ENCODE measurements at places on chromosomes 13 and 19. TPM values are rescaled to one million over a fixed set of nuclear protein-coding genes. Genes with fewer than 3 reads are reported as not detected.

GRCh38 chr19:4256563-4256962 lies 9.7 kb downstream of the YJU2 start:
- H3K4me1 ChIP-seq: no peaks in the 10 kb centered on the region
- no peak for DNase-seq
- H3K27me3 ChIP-seq: no peaks in the 10 kb centered on the region
- H3K36me3 ChIP-seq: peaks cover 96% of the 10 kb centered on the region
- no peak overlapping the region for H3K4me3 ChIP-seq

- peak within 1 kb of the TSS; percentile 99 for H3K27ac ChIP-seq
- DNase-seq: no peak
- H3K27me3 ChIP-seq: no peaks in the 10 kb centered on the region
- H3K4me3 ChIP-seq: peak within 1 kb of the TSS; percentile 90
- H3K4me1 ChIP-seq: peaks cover 50% of the 10 kb centered on the region
Measured at GRCh38 chr19:3062165-3063105, at the start of gene TLE5. Gene TLE5, minus strand, starts transcription at chr19:3062495. Its CDS starts 295 bp downstream, at chr19:3062200.

DNA sequence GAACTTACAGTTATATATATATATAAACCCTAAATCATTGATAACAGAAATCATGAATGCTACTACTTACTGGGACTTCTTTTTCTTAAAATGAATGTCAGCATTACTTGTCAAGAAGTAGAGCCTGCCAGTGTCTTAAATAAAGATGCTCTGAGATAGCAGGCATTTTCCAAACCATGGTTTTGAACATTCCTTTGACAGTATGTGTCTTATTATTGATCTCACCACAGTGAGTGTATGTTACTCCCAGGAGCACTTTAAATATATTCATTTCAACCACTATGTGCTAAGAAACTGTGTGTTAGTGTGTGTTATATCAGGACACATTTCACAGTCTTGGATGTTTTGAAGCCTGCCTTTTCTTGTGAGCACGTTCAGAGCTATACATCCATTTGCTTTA lies 28.2 kb downstream of the TNFRSF19 start:
- H3K4me1 ChIP-seq: no peaks in the 10 kb centered on the region
- DNase-seq: no peak
- no peaks in the 10 kb centered on the region for H3K36me3 ChIP-seq
- no peaks in the 10 kb centered on the region for H3K27me3 ChIP-seq
- no peak overlapping the region for H3K4me3 ChIP-seq
- H3K27ac ChIP-seq: no peak overlapping the region

- H3K27me3 ChIP-seq: no peaks in the 10 kb centered on the region
- H3K4me3 ChIP-seq: no peak overlapping the region
- H3K36me3 ChIP-seq: no peaks in the 10 kb centered on the region
- H3K4me1 ChIP-seq: peaks cover 58% of the 10 kb centered on the region
- H3K27ac ChIP-seq: peak overlapping the region; percentile 16
- no peak for DNase-seq
Measured at GRCh38 chr13:46683676-46684260, 113.2 kb downstream of the ESD start.

DNA sequence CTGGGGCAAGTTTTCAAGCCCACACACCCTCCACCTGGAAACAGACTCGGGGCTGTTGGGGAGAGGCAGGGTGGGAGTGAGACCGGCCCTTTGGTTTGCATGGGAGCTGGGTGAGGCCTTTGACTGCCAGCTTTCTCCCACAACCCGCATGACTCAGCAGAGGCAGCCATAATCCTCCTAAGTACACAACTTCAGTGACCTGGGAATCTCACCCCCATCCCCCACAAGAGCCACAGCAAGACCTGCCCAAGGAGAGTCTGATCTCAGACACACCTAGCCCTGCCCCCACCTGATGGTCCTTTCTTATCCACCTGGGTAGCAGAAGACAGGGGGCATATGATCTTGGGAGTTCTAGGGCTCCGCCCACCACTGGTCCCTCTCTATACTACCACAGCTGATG lies 1615.4 kb downstream of the EFNB2 start:
- no peak overlapping the region for H3K4me3 ChIP-seq
- no peaks in the 10 kb centered on the region for H3K27me3 ChIP-seq
- H3K27ac ChIP-seq: no peak overlapping the region
- H3K4me1 ChIP-seq: no peaks in the 10 kb centered on the region
- DNase-seq: no peak
- H3K36me3 ChIP-seq: no peaks in the 10 kb centered on the region

GRCh38 chr13:59914556-59914955 lies 249.2 kb downstream of the DIAPH3 start:
- no peak overlapping the region for H3K4me3 ChIP-seq
- H3K27ac ChIP-seq: no peak overlapping the region
- no peaks in the 10 kb centered on the region for H3K27me3 ChIP-seq
- H3K4me1 ChIP-seq: no peaks in the 10 kb centered on the region
- DNase-seq: no peak
- no peaks in the 10 kb centered on the region for H3K36me3 ChIP-seq

DNA sequence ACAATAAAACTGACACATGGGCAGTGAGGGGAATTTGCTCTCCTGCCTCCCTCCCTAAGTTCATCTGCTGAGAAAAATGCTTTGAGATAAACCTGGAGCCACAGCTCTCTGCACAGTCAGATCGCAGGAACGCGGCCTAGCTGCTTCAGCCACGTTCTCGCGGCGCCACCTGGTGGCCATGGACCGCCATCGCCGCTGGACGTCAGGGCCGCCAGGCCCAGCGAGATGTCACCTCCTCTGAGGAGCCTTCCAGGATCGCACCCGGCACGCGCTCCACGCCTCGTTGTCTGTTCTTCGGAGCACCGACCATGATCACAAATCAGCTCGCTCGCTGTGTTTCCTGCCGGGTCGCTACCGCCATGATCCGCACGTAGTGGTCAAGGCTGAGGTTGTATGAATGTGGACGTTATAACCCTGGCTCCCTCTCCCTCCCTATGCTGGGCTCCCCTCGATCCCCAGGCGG lies 20.6 kb upstream of the USP29 start:
- H3K36me3 ChIP-seq: no peaks in the 10 kb centered on the region
- no peak for DNase-seq
- no peak overlapping the region for H3K27ac ChIP-seq

GRCh38 chr13:44156294-44156658 lies 217.3 kb upstream of the SERP2 start:
- H3K4me1 ChIP-seq: peaks cover 79% of the 10 kb centered on the region
- DNase-seq: peak; percentile 89
- H3K4me3 ChIP-seq: peak overlapping the region; percentile 41
- peak overlapping the region; percentile 77 for H3K27ac ChIP-seq
- H3K36me3 ChIP-seq: no peaks in the 10 kb centered on the region
- H3K27me3 ChIP-seq: no peaks in the 10 kb centered on the region

GRCh38 chr19:8324186-8325050 lies 3.1 kb downstream of the RPS28 start:
- peaks cover 44% of the 10 kb centered on the region for H3K4me1 ChIP-seq
- DNase-seq: no peak
- no peaks in the 10 kb centered on the region for H3K27me3 ChIP-seq
- no peak overlapping the region for H3K27ac ChIP-seq

DNA sequence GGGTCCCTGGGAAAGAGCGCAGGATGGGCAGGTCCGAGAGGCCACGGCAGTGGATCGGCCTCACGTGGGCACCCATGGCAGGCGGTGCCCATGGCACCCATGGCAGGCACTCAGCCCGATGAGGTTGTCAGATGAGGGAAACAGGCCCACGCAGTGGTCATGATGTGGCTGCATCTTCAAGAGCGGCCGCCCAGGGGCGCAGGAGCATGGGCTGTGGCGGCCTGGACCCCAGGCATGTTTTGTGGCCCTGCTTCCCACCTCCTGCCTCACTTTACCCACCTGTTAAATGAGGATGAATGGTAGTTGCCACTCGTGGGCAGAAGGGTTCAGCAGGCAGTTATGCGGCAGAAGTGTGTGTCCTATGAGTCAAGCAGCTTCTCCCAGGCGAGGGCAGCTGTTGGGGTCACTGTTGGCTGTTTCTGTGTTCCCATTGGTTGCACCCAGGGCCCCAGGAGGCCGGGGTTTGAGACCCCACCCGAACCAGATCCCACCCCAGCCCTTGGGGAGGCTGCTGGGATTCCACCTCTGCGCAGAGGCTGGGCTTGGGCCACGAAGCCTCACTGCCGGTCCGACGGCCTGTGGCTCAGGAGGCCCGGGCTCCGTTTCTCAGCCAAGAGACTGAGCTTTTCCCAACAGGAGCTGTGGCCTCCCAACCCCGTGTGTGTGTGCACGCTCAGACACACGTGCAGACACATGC lies 30.0 kb downstream of the CSNK1G2 start:
- peaks cover 23% of the 10 kb centered on the region for H3K36me3 ChIP-seq
- H3K4me1 ChIP-seq: peaks cover 17% of the 10 kb centered on the region
- no peak overlapping the region for H3K4me3 ChIP-seq
- H3K27me3 ChIP-seq: no peaks in the 10 kb centered on the region
- no peak for DNase-seq

DNA sequence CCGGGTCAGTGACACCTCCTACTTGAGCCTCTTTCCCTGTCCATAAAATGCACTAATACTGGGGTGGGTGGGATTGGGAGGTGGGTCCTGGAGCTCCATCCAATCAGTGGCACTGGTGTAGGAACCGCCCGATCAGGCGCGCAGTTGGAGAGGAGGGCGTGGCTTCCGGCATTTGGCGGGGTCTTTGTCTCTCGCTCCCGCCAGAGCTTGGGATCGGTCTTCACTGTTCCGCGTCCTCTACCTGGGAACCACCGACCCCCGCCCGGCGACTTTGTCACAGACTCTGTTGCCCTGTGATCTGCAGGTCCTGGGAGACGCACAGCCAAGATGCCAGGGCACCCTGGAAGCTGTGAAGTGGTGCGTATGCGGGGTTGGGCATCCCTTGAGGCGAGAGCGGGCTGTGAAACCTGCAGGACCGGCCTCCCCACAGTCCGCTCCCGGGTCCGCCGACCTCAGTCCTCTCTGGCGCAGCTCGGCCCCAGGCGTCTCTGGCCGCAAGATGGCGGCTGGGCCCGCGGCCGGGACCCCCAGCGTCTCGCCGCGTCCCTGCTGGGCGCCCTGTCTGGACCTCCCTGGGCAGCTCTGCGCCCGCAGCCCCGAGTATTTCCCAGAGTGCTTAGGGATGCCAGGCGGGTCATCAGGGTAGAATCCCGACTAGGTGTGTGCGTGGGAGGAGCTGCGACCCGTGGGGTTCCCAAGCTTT lies 41.6 kb upstream of the ZNF730 start:
- no peaks in the 10 kb centered on the region for H3K36me3 ChIP-seq
- peaks cover 9% of the 10 kb centered on the region for H3K27me3 ChIP-seq
- peaks cover 27% of the 10 kb centered on the region for H3K4me1 ChIP-seq

DNA sequence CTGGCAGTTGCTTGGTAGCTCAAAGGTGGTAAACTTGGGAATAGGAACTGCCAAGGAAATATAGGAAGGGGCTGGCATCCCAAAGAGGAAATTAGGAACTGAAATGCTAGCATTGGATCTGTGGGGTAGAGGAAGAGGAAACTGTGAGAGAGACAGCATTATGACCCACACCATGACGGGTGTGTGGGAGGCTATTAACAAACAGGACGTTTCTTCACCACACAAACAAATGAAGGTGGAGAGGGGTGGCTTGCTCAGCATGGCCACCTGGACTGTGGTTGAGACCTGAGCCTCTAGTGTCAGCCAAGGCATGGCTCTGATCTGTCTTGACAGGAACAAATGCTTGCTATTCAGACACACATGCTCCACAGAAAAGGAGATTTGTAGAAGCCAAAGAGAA lies 178.2 kb downstream of the B3GLCT start:
- peak; percentile 64 for DNase-seq
- no peaks in the 10 kb centered on the region for H3K27me3 ChIP-seq
- no peak overlapping the region for H3K4me3 ChIP-seq
- H3K27ac ChIP-seq: no peak overlapping the region

Gene PCDH17
- 5.0 TPM for total RNA-seq

DNA sequence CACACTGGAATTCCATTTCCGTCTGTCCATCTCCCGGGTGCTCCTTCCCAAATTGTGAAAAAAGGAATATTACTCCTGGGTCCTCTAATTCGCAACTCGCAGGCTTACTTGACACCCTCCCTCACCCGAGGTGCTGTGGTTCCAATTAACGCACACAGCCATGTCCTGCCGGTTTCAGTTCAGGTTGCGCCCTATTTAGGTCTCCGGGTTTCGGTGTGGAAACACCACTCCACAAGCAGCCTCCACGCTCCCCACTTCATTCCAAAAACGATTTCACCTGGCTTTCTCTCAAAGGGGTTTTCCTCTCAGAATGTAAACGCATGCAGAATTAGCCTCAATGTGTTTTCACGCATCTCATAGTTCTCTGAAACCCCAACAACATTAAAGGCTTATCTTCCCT lies 37.9 kb downstream of the NAXD start:
- H3K27ac ChIP-seq: no peak overlapping the region
- no peak overlapping the region for H3K4me3 ChIP-seq
- peaks cover 78% of the 10 kb centered on the region for H3K36me3 ChIP-seq
- no peaks in the 10 kb centered on the region for H3K27me3 ChIP-seq

Gene CYSLTR2
- total RNA-seq: 0.83 TPM

Gene ZNF345
- total RNA-seq: 4.1 TPM

Gene ETV2
- total RNA-seq: 3.4 TPM

DNA sequence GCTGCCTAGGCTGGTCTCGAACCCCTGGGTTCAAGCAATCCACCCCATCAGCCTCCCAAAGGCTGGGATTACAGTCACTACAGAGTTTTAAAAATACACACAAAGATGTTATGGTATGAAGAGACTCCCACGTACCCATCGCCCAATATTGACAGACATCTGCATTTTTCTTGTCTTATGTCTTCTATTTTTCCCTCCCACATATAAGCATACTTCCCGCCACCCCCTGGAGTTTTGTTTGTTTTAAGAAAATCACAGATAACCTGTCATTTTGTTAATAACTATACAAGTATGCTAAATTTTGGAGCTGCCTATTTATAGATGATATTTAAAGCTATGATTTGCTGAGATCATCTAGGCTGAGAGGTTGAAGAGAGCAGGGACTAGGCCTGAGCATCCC lies 6.2 kb upstream of the SMG9 start:
- H3K27ac ChIP-seq: no peak overlapping the region
- peaks cover 9% of the 10 kb centered on the region for H3K4me1 ChIP-seq
- no peaks in the 10 kb centered on the region for H3K36me3 ChIP-seq
- no peak overlapping the region for H3K4me3 ChIP-seq
- no peaks in the 10 kb centered on the region for H3K27me3 ChIP-seq

Gene PRRG2
- total RNA-seq: 0.17 TPM

Gene ZNF563
- total RNA-seq: 2.3 TPM

DNA sequence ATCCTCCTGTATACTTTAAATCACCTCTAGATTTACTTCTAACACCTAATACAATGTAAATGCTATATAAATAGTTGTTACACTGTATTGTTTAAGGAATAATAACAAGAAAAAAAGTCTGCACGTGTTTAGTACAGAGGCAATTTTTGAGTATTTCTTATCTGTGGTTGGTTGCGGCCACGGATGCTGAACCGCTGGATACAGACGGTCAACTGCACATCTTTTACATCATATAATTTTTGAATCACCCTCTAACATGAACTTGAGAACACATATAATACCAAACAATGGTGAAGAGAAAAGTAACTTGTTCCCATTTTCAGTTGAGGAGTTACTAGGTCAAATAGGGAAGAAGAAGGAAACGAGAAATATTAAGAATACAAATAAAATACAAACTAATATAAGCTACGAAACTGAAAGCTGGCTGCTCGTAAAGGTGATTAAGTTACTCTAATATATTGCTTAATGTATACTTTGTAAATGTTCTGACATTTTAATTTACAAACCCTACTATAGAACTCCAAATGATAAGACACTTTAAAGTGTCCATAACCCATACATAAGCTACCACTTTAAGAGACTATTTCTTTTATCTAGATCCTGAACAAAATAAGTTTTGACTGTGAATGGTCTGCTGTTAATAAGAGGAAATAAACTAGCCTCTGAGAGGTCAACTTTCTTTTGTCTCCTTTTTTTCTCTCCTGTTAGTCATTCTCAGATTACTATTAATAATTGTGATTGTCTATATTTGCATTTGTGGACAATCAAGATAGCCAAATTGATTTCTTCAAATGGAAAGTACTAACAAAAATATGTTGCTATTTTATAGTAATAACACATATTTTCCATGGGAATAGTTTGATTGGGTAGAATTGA lies 457.4 kb downstream of the DIAPH3 start:
- H3K36me3 ChIP-seq: no peaks in the 10 kb centered on the region
- H3K4me1 ChIP-seq: no peaks in the 10 kb centered on the region
- no peaks in the 10 kb centered on the region for H3K27me3 ChIP-seq
- no peak overlapping the region for H3K4me3 ChIP-seq
